CD8-positive, alpha-beta memory T cell (primary cell): ENCODE measurements at places on chromosomes 7 and 10.

GRCh38 chr10:100882252-100882651 lies 30.5 kb upstream of the SLF2 start:
- DNase-seq, result no peak

- DNase-seq, result no peak
Observed at GRCh38 chr7:42208572-42208971, 28.4 kb downstream of the GLI3 start.

- DNase-seq, result no peak
Observed at GRCh38 chr10:50988792-50989191, 85.5 kb upstream of the PRKG1 start.

- no peak for DNase-seq
Observed at GRCh38 chr10:27506280-27506679, 2.2 kb downstream of the RAB18 start.

GRCh38 chr10:122296363-122297120 lies 25.4 kb downstream of the BTBD16 start:
- no peak for DNase-seq

GRCh38 chr7:3000566-3000965 lies 43.1 kb downstream of the CARD11 start:
- no peak for DNase-seq
